Left forelimb (tissue), 1 donor: ENCODE measurements at places on chromosomes 7 and 10.
A peak's percentile ranks its signal among the peaks of the same experiment; 100 is the strongest.

- no peak for DNase-seq
Observed at GRCh38 chr10:69239816-69240434, 19.8 kb downstream of the HKDC1 start.

- DNase-seq, result no peak
Observed at GRCh38 chr7:1401011-1401410, 58.3 kb downstream of the MICALL2 start.

DNA sequence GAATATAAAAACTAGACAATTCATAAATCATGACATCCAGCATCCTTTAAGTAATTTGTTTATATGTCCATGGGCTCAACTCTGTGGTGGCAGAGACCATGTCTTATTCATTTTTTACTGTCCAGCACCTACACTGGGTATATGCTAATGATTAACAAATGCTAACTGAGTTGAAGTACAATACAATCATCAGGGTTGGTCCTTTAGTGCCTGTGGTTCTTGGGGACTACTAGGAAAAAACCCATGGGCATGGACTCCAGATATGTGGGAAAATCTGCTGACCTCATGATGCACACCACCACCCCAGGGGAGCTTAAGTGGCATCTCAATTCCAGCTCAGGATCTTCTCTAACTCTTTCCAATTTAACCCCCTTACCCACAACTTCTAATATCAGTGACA lies 85.3 kb upstream of the YAE1 start:
- DNase-seq, result no peak

DNA sequence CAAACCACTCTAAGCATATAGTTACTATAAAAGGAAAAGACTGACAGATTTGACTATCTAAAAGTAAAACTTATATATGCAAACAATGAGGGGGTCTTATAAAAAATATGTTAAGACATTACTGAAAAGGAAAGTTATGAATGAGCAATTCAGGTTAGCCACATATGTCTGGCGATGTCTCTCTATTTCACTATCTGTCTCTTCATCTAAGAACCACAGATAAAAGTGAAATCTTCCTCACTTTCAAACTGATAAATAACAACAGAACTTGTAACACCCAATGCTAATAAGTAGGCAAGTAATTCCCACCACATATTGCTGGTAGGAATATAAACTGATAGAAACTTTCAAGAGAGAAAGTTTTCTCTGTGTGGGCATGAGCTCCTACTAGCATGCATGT lies 138.2 kb downstream of the CHCHD3 start:
- DNase-seq, result no peak

DNA sequence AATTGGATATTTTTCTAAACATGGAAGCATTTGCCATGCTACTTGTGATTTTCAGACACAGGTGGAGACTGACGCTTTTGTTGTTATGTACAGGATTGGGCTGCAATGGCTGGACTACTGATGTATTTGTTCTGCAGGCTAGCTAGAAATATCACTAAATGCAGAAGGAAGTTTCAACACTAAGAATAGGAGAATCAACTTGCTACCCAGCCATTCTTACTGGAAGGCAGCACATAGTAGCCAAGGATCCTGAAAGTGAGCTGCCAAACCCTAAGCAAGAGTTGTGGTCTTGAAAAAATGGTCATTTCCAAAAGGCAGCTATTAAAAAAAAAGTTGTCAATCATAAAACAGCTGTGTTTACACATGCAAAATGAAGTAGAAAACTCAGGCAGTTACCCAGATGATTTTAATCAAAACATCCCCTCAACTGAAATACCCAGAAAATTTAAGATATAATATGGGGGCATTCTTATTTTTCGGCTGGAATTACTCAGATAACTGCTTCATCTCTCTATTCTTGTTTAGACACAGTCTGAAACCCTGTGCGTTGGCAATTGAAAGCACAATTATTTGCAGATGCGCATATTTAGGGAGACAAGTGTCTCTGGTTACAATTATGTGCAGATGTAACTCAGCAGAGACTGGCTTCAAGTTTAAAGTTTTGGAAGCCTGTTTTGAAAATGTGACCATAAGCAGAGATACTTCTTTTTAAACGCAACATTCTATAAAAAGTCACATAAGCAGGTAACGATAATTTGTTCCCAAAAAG lies 31.2 kb downstream of the GFRA1 start:
- no peak for DNase-seq

- no peak for DNase-seq
Observed at GRCh38 chr10:1609648-1609970, 127.7 kb downstream of the ADARB2 start.

GRCh38 chr10:89327803-89328441 lies at the start of gene IFIT3:
Gene IFIT3, plus strand, starts transcription at chr10:89327997. Its CDS starts 77 bp downstream, at chr10:89328074.
- DNase-seq, result peak; percentile 71

GRCh38 chr10:35540296-35541164 lies 64.6 kb upstream of the GJD4 start:
- DNase-seq, result no peak

DNA sequence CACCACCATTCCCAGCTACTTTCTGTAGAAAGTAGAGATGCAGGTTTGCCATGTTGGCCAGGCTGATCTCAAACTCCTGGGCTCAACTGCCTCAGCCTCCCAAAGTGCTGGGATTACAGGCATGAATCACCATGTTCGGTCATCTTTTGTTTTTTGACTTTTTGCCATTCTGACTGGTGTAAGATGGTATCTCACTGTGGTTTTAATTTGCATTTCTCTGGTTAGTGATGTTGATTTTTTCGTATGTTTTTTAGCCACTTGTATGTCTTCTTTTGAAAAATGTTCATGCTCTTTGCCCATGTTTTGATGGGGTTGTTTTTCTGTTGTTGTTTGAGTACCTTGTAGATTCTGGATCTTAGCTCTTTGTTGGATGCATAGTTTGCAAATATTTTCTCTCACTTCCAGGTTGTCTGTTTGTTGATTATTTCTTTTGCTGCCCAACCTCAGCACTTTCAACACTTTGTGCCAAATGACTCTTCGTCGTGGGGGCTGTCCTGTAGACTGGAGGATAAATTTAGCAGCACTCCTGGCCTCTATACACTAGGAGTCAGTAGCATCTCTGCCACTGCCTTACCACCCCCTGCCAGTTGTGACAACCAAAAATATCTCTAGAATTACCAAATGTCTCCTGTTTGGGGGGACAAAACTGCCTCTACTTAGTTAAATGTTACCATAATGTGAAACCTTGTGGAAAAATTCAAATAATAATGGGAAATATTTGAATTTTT lies 6.5 kb upstream of the CPED1 start:
- DNase-seq, result no peak

DNA sequence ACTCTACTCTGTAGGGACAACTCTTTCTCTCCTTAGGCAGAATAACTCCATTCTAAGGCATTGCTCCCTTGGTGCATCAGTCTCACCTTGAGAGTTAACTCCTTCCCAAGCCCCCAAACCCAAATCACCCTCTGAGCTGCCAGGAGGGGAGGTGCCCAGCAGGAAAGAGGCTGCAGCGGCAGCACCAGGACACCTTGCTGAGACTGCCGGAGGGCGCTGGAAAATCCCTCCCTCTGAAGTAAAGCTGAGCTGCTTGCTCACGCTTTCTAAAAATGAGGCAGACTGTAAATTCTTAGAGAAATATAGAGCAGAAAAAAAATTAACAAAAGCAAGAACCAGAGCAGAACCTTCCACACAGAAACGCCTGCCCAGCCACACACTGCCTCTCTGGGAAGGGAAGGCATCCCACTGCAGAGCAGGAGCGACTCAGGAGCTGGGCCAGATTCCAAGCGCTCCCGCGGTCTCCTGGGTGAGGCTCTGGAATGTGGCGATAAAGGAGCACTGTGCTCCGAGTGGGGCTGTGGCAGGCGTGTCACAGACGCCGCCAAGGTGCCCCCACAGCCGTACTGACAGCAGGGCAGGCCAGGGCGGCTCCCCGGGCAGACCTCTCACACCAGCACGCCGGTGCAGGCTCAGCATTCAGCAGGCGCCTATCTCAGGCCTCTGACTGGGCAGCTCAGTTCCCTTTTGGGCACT lies 202.1 kb downstream of the TNS3 start:
- DNase-seq, result no peak

DNA sequence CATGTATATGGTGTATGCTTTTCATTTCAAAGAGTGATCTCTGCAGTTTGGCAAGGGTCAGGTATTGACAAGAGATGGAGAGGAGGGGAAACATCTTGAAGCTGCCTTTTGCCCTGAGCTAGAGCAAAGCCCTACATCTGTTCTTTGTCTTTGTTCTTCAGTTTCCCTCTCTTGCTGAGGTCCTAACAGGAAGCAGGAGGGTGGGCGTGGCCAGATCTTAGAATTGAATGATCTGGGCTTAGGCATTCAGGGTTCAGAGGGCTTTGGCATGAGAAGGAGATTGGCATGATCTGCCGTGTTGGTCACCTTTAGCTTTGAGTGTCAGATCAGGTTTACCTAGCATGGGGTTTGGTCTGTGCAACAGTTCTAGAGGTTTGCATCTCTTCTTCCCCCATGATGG lies 41.3 kb downstream of the LRMDA start:
- no peak for DNase-seq

- no peak for DNase-seq
Observed at GRCh38 chr10:60661637-60662036, 116.6 kb upstream of the CDK1 start.

GRCh38 chr7:127776776-127777386 lies 124.9 kb downstream of the SND1 start:
- DNase-seq, result no peak

DNA sequence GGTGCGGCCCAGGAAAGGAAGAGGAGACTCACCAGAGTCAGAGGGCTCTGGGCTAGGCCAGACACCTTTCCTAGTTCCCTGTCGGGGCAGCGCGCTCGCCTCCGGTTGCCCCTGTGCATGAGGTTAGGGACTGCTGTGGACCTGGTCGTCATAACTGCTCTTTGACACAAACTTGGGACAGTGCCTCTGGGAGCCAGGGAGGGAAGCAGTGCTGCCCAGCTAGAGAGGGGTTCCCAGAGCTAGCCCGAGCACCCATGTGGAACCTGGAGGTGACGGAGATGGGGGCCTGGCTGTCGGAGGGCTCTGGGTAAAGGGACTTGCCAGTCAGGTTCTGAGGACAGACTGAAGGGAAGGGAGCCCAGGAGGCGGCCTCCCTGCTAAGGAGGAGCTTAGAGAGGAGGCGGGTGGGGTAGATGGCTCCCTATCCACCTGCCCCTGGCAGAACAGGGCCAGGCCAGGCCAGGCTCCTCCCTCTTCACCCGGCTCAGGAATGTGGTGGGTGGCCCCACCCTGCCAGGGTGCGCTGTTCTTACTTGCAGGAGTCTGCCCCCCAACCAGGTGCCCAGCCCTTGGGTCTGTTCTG lies 29.7 kb downstream of the AGAP3 start:
- no peak for DNase-seq

GRCh38 chr10:20614911-20615310 lies 282.2 kb downstream of the NEBL start:
- no peak for DNase-seq

DNA sequence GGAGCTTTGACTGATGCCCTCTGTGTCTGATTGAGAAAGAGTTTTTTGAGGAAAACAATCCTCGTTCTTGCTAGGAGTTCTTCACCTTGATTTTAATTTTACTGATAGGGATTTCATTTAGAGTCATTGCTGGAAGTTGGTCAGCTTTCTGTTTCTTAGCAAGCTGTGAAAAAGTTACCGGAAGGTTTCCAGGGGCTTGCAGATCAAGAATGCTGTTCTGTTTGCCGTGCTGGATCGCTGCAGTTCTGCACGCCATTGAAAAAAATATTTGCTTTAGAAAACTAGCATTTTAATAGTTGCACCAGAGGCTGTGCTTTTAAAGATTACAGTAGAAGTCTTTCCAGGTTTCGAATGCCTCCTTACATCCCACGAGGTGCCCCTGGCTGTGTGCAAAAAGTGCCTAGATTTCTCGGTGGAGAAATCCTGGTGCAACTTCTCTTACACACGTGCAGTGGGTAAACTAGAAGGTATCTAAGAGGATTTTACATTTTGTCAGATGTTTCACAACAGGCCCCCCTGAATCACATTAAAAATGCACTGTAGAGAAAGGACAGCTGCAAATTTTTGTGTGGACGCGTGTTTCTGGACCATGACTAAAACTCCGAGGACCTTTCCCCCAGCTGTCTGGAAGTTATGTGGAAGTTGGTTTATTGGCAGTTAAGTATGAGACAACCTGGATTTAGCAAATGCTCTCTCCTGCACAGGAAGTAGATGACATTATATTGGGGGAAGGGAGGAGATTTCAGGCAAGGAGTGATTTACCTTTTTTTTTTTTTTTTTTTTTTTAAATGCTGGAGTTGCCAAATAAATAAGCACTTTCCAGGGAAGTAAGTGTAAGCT lies 5.8 kb downstream of the TCF7L2 start:
- no peak for DNase-seq

- DNase-seq, result peak; percentile 74
Observed at GRCh38 chr7:35185908-35186731, 67.8 kb downstream of the TBX20 start.

GRCh38 chr10:18399158-18399557 lies 252.2 kb downstream of the NSUN6 start:
- no peak for DNase-seq

GRCh38 chr10:35637462-35637861 lies 4.6 kb downstream of the FZD8 start:
- DNase-seq, result no peak

DNA sequence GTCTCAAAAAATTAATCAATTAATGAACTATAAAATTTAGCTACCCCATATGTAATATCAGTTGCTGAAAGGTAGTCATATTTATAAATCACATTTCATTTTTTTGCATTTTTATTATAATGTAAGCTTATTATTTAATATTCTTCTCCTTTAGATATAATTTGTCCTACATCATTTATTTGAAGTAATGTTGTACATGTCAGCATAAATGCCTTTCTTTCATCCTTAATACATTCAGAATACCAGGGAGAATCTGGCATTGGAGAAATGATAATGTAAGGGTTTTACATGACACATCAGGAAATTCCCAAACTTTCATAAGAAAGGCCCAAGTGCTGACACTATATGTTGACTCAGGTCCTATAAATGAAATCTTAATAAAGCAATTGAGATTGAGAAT lies 742.1 kb downstream of the CNTNAP2 start:
- no peak for DNase-seq

DNA sequence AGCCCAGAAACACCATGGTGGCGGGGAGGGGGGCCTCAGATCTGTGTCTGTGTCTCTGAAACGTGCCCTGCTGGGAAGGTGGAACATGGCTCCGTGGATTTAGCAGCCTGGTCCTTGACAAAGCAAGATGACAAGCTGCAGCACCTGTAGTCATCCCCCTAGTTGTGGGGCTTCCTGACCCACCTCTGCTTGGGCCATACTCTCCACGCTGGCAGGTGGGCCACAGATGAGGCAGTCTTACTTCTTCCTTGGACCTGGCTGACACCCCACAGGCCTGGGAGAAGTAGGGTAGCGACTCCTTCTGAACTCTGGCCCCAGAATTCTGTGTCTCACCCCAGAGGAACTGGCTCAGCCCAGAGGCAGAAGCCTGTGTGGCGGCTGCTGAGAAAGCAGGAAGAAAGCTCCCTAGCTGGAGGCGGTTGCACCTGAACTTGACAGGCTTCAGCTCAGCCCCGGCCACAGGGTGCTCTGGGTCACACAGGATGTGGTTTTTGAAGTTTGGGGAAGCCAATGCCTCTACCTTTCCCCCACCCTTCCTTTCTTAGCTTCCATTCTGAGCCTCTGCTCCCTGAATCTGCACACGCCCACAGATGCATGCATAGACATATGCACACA lies 113.9 kb downstream of the ABLIM1 start:
- no peak for DNase-seq
